ENCODE measurements at places on chromosomes 11 and 22.

- DNase-seq = no peak
Measured at GRCh38 chr22:50225200-50225969, 19.4 kb downstream of the TUBGCP6 start.

DNA sequence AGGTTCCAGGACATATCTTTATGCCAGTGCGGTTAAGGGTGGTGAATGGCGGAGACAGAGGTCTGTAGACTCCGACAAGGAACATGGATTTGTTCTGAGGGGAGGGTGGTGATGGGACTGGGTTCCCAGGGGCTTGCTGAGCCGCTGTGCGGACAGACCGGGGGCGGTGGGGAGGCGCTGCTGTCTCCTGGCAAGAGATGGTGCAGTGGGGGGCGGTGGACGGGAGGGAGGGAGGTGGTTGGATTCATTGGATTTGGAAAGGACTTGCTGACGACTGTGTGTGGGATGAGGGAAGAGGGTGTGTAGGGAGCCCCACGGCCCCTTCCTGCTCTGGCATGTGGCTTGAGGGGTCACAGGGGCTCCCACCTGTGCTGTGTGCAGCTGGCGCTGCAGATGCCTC, 43.2 kb downstream of the FLRT1 start:
- DNase-seq = no peak

- no peak for DNase-seq
Measured at GRCh38 chr11:44260081-44260480, 49.9 kb downstream of the ALX4 start.

- peak; percentile 44 for DNase-seq
Measured at GRCh38 chr22:33519071-33519973, 401.0 kb downstream of the LARGE1 start.

- no peak for DNase-seq
Measured at GRCh38 chr11:121368364-121369240, 76.0 kb downstream of the SC5D start.

- DNase-seq = no peak
Measured at GRCh38 chr11:133171374-133171773, 360.9 kb downstream of the OPCML start.

GRCh38 chr22:49326558-49326957, 501.1 kb downstream of the BRD1 start:
- no peak for DNase-seq

DNA sequence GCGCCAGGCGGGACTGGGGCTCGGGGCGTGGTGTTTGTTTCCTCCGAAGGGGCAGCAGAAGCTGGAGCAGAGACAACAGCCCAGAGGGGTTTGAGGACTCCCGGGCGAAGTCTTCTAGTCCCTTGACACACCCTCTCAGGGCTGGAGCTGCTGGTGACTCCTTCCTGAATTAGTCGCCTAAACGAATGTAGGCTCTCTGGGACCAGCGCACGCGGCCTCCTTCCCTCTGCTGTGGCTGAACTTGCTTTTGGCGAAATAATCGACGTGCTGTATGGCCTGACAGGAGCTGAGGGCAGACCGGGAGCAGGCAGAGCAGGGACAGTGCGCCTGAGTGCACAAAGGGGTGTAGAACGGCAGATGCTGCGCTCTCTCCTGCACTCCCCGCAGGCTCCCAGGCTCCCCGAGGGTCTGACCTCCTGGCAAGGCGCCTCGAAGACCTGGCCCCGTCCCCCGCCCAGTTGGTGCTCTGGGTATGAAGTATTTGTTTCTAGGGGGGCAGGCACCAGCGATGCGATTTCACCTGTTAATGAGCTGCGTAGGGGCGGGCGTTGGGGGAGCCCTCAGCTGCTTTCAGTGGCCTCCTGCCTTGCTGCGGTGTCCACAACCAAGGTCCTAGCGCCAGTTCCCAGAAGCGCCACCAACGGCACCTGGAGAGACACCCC, 5.3 kb downstream of the SLC17A6 start:
- DNase-seq = no peak

DNA sequence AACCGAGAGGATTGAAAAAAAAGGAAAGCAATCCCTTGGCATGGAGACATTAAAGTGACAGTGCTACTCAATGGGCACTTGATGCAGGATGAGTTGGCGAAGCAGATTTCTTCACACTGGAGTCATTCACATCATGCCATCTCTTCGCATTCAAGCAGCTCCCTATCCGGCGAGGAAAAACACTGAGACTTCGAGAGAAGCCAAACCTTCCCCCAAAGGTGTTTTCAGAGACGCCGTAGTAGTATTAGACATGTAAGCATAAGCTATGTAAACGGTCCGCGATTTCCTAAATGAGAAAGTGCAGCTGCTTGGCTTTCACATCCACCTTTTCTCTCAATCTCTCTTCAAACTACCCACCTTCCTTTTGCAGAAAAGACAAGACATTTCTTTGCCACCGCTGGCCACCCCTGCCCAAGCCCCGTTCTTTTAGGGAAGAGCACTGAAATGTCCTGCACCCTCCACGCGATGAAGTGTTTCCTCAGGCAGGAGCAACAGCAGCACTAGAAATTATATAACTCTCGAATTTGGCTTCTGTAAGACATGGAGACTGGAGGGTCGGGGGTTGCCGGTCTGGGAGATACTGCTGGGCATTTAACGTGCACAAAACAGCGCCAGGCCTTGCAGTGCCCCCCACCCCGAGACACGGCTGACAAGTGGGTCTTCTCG, at the start of gene DLG2:
Gene DLG2 (minus strand): TSS at position 13 of the 666 bp plus-strand sequence.
- DNase-seq = peak; percentile 26

DNA sequence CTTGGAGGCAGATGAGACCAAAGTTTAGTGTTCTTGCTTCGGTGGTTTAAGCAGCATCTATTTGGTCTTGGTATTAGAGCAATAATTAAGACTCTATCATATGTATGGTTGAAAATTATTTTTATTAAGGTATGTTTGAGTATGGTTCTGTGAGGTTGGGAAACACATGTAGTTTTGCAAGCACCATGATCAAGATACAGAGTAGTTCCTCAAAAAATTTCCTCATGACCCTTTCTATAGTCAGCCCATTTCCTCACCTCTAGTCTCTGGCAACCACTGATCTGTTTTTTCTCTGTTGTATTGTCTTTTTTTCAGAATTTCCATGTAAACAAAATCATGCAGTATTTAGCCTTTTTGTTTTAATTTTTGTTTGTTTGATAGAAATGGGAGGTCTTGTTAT, 18.4 kb downstream of the MTMR3 start:
- no peak for DNase-seq

GRCh38 chr22:39457556-39458443, 988 bp downstream of the MGAT3 start:
- peak; percentile 33 for DNase-seq

- DNase-seq = no peak
Measured at GRCh38 chr11:77609234-77609633, 19.5 kb downstream of the AQP11 start.

GRCh38 chr11:5499671-5500070, 10.1 kb downstream of the UBQLN3 start:
- DNase-seq = no peak

- no peak for DNase-seq
Measured at GRCh38 chr11:134441281-134441680, 29.2 kb upstream of the B3GAT1 start.

DNA sequence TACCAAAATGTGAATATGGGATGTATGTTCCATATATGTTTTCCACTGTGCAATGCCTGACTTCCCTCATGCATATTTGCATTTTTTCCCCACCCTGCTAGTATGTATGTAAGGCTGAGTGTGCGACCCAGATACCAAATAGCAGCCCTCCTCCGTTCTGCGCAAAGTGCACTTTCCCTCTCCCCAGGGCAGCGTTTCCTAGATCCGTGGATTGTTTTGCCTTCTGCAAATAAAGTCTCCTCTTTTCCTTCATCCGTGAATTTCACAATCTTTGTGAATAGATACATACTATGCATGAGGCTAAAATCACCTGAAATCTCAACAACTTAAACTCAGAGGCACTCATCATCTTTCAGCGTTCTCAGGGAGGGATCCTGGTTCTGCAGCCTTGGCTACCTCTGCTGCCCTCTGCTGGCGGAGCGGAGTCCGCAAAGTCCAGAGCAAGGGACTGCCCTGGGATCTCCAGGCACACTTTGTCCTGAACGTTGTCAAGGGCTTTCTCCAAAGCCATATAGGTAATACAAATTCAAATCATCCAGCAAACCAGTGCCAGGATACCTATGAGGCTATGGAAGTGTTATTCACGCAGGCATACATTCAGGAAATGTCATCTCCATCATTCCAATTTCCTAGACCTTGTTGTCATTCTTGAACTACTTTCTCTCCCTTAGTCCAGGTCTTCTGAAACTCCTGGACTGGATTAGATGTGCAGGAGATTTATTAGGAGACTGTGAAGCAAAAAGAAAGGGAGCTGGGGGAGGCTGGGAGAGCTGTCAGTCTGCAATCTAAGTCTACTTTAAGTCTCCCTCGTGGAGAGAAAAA, 53.1 kb downstream of the CNTF start:
- peak; percentile 9 for DNase-seq

- DNase-seq = no peak
Measured at GRCh38 chr11:128906185-128907050, 15.3 kb downstream of the KCNJ5 start.

DNA sequence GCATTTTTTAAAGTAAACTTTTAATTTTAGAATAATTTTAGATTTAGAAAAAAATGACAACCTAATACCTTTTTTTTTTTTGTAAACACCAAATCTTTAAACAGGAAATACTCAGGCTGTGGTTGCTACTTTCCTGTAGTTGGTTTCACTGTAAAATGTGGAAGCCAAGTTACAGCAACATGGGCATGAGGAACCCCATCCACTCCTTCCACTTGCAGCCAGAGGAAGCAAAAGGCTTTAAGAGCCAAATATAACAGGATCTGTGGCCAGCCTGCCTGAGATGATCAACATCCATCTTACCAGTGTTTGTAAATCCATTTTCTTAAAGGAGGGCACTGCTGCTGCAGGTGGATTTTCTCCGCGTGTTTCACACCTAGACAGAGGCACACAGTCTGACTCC, 66.2 kb downstream of the TNRC6B start:
- no peak for DNase-seq

DNA sequence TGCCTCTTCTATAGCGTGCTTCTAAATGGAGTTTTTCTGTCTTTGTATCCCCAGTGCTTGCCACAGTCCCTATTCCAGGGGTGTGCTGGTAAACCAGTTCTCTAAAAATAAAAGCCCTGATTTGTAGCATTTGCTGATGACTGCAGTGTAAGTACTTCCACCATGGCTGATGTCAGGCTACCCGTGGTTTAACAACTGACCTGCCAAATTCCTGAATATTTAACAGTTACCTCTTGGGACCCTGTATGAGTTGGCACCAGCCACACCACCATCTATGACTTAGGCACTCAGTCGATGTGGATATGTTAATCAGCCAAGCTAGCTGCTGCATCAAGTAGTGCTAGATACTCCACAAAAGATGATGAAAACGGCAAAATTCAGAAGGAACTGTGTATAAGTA, 94.0 kb upstream of the MTNR1B start:
- no peak for DNase-seq

DNA sequence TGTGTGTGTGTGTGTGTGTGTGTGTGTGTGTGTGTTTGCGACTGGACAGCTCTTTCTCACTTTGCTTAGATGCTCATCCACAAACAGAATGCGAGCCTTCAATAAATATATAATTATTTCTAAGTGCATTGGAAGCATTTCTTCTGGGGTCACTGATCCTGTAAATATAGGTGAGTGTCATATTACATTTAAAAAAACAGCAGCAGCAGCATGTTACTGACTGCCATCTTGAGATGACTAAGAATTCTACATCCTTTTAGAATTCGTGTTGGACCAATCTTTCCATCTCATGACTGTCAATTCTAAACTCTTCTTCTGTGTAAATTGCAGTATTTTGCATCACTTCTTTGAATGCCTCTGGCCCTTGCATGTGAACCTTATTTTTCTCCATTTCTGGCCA, 238.0 kb upstream of the DDI1 start:
- DNase-seq = no peak

DNA sequence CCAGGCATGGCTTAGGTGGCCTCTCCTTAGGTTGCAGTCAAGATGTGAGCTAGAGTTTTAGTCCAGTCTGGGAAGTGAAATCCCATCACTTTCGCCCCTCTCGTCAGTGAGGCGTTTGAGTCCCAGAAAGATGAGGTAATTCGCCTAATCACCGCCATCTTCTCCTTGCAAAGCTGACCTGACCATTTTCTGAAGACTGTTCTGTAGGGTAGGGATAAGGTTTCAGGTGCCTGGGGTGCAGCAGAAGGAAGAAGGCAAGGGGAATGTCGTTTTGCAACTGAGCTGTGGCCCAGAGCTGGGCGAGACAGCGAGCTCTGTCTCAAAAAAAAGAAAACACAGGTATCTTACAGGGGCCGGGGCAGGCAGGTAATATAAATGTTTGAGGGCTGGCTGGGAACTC, 61.7 kb upstream of the CECR2 start:
- DNase-seq = no peak

DNA sequence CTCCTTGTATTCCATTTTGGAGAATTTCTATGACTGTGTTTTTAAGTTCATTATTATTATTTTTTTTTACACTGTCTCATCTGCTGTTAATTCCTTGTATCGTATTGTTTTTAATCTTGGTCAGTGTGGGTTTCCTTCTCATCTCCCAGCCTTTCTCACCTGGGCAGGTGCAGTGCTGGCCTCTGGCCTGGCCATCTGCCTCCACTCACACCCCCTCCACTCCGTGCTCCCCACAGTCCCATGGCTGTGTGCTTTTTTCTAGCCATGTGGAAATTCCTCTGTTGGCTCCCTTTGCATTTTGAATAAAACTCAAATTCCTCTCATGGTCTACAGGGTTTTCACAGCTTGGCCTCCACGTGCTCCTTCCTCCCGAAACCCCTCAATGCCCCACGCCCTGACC, 50.3 kb upstream of the LINC01488 start:
- no peak for DNase-seq

DNA sequence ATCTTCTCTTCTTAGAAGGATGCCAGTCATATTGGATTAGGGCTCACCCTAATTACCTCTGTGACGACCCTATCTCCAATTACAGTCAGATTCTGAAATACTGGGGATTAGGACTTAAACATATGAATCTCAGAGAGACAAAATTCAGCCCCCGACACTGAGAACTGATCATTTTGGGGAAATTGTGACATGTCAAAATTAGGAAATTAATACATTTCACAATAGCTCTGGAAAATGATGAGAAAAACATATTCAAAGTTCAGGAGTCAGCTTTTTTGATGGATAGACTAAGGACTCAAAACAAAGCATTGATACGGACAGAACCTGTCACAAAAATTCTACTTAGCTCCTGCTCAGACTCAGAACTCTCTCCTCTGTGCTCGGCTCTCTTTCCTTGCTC, 40.8 kb downstream of the COMMD9 start:
- no peak for DNase-seq

- DNase-seq = no peak
Measured at GRCh38 chr11:132123449-132123848, 753.0 kb downstream of the NTM start.

DNA sequence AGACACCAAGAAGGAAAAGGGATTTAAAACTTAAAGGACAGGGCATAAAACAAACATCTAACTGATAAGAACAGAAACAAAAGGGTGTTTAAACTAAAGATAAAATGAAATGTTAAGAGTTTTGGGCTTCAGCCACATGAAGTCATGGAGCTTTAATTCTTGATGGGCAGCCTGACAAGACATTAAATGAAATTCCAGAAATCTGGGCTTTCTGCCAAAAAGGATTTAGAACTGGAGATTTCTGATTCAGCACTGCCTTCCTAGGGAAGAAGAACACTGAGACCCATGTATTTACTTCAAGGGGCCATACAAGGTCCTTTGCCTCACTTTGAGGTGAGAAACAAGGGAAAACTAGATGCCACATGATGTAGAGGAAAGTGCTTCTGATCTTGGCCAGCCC, 355.9 kb upstream of the RAG2 start:
- no peak for DNase-seq
